Thymus (tissue), 14 donors: ENCODE measurements at places on chromosomes 12 and 14. TPM values are rescaled to one million over a fixed set of nuclear protein-coding genes. Genes with fewer than 3 reads are reported as not detected.

AQP5 gene
- total RNA-seq = 0.09 TPM

LHX5 gene
- under 0.01 TPM for total RNA-seq

DNA sequence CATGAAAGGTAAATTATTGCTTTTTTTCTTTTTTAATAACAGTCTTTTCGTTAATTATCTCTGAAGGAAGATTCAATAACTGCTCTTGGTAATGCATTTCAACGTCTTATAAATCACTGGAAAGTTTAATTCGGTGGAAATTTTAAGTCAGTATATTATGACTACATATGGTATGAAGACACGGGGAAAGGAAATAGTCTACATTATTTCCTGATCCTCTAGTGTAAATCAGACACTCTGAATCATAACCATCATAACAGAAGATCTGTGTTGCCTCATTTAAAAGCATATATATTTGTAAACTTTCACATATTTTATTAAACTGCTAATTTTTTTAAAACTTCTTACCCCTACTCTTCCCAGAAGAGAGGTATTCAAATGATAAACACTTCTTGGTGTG lies 53.7 kb downstream of the EFCAB11 start:
- no peak for DNase-seq

KRT82 gene
- total RNA-seq = 0.05 TPM

DNA sequence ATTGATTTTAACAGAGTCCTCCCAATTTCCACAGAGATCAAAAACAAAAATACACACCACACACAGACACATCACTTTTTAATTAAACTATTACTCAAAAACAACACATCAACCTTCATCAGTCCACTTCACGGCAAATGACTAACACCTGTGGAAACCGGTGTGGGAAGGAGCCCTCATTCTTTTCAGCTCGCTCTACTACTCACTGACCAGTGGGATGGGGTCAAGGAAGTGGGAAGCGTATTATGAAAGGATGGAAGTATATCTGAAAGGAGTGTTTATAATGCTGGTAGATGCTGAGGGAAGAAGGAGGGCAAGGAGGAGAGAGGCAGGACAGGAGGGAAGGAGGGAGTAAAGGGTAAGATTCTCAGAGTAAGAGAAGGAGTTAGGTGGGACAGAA lies 156.5 kb downstream of the EPS8 start:
- DNase-seq = no peak

TAMALIN gene
- 9.2 TPM for total RNA-seq

FAM181A gene
- total RNA-seq = not detected
